ENCODE measurements at places on chromosomes 11 and 22.

- DNase-seq: no peak
These were observed 24.4 kb downstream of the RTN4R start for GRCh38 chr22:20243537-20244249.

DNA sequence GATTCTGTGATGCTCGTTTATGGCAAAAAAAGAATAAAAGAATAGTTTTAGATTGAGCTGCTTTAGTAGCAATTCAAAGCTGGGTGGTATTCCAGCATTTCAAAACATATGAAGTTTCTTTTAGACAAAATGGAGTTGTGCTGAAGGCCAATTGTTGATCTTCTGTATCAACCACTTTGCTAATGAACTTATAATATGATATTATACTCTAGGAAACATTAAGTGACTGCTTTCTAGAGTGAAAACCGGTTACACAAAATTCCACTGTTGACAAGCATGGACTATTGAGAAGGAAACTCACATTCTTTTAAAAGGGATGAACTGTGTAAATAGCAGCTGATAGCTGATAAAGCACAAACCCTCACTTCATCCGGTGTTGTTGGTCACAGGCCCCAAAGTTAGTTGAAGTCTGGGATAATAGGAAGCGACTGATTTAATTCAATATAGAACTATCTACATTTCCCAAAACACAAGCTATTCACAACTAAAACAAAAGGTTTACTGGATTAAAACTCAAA is 255.1 kb downstream of the CADM1 start:
- no peak for DNase-seq

- DNase-seq: peak; percentile 17
These were observed at the start of gene LAYN for GRCh38 chr11:111540114-111540936. Gene LAYN, plus strand, starts transcription at chr11:111540720. Its CDS starts 124 bp downstream, at chr11:111540844.

GRCh38 chr11:66901964-66902390 is 45.1 kb downstream of the LRFN4 start:
- no peak for DNase-seq

DNA sequence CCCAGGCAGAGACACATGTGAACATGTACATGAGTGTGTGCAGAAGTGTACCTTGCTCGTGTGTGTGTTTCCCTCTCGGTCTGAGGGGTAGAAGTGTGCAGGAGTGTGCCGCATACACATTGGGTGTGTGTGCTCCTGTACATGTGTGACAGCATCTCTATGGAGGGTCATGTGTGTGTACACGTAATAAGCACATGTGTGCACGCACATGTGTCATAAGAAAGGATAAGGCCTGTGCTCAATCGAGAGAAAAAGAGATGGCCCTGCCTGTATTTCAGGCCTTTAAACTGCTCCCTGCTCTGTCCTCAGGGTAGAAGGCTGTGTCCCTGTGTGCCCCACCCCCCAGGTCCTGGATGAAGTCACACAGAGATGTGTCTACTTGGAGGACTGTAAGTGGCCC is 61.8 kb downstream of the OTOG start:
- DNase-seq: no peak

DNA sequence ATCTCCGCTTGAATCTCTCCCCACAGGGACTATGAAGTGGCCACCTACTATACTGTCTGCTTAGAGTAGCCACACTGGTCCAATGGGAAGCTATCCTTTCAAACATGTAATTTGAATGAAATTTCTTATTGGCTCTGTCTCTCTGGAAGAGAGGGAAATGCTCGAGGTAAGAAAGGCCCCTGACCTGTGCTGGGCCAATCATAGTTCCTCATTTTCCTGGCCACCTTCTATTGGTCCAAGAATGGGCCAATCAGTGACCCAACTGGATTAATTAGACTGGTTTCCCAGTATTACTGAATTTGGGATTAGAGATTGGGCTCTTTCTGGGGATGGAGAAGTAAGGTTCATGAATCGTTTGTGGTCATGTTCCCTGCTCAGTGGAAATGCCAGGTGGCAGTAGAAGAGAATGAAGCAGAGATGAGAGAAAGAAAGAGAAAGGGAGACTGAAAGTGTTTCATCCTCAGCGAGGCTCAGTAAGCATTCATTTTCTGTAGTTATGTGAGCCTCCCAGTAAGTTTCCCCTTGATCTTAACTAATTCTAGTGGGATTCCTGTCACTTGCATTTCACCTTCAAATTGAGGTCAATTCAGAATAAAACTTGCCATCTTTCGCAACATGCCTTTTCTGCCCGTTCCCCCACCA is 8.4 kb upstream of the MMP20 start:
- DNase-seq: no peak

DNA sequence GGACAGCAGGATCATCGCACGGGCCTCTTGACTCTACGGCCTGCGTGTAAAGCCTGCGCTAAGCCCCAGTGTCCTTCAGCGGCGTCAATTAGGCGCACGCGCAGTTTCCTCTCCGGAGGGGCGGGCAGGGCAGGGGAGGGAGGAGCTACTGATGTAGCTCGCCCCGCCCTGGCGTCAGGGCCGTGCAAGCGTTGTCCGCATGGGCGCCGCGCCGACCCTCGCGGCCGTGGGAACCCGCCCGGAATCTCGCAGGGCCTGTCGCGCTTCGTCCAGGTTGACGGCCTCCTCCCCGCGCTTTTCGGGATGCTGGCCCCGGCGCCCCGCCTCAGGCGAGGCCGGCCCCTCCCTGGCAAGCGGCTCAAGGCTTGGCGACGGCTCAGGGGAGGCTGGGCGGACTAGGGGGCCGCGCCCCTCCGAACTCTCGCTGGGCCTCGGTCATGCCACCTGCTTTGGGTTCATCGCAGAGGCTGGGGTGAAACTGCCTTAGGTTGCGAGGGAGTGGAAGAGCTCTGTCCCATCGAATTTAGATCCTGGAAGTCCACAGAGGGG is 61.1 kb downstream of the ST3GAL4 start:
- peak; percentile 56 for DNase-seq

- DNase-seq: no peak
These were observed 13.0 kb downstream of the RTN4RL2 start for GRCh38 chr11:57473285-57473841.

DNA sequence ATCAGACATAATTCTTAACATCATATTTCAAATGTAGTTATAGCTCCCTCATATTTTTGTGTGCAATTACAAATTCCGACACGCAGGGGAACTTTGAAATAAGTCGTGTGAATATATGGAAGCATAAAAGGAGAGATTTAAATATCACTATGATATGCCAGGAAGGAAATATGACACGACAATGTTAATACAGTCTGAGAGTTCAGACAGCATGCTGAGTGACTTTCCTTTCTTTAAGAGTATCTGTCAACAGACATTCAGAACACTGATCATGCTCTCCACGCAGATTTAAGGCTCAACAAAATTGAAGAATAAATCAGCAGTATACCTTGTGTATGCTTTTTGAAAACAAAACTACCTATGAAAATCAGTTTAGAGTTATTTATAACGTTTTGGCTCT is 232.6 kb upstream of the CARD18 start:
- DNase-seq: no peak

GRCh38 chr11:83521647-83522596 is 235.8 kb upstream of the CCDC90B start:
- DNase-seq: no peak

DNA sequence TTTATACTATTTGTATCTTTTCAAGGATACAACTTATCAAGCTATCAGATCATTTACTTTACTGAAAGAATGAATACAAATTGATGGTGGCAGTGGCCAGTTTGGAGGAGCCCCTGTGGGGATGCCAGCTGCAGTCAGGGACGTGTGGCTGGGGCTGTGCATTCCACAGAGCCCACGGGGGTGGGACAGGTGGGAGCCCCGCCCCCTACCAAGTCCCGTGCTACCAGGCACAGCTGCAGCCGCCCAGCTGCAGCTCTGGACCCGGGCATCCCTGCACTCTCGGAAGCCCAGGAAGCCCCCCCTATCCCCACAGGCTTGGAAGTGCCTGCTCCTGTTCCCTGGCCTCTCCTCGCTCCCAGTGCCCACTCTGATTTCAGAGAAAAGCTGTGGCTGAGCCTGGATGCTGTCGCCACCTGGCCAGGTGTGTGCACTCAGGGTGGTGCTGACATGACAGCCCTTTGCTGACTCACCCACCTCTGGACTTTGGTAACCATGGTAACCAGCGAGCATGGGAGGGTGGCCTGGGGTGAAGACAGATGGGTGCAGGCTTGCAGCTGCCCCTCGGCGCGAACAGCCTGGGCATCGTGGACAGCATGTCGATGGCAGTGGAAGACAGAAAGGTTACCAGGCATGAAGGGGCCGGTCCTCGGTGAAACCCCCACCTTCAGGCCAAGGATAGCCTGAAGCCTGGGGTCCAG is 138.1 kb downstream of the SBF2 start:
- no peak for DNase-seq

GRCh38 chr11:59954219-59954847 is 9.5 kb upstream of the OOSP4A start:
- DNase-seq: no peak

GRCh38 chr22:35972559-35972958 is 56.1 kb downstream of the RBFOX2 start:
- no peak for DNase-seq

DNA sequence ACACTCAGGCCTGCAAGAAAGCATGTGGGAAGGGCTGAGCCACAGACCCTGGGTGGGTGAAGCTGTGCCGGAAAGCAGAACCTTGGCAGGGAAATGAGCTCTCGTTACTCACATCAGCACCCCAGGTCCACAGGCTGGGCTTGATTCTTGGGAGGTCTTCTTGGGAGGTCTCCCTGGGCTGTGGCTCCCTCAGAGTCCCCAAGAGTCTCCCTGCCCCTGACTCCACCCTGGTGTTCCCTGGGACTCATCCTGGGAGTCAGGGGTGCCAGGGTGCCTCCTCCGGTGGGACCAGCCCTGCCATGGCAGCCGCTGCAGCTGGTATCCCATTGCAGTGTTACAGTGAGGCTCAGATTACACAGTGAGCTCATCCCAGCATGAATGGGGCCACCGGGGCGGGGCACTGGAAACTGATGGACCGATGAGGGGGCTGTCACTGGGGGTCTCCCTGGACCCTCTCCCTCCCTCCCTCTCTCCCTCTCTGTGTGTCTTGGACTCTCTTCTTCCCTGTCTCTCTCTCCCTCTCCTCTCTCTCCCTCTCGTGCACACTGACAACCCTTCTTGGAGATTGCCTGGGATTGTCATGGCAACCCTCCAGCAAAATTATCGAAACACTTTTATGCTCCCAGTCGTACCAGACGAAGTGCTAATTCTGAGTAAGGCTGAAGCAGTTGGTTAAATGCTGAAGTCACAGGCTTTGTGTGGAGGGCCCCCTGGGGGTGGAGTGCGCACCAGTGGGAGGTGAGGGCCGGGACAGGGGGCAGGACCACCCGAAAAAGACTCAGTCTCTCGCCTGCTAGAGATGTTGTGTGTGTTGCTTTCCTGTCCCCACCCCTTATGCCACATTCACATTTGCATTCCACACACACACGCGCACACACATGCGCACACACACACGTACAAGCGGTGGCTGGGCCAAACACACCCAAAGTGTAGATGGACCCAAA is 8.6 kb upstream of the C11orf96 start:
- no peak for DNase-seq

GRCh38 chr11:121449123-121449522 is 3.0 kb upstream of the SORL1 start:
- no peak for DNase-seq

DNA sequence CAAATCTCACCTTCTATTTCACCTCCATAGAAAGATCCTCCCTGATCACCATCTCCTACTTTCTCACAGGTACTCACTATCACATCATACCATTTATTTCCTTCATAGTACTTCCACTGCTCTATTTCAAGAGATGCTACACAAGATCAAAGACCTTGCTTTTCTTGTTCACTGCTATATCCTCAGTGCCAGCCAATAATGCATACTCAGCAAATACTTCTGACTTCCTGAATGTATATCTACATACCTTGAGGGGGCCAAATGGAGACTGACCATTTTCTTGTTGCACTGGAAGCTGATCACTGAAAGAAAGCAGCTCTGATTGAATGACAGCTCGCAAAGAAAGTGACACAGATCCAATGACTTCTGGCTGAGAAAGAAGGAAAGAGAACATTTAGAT is 64.7 kb downstream of the C2CD3 start:
- DNase-seq: no peak

Data from stimulated activated CD4-positive, alpha-beta T cell treated with anti-CD3 and anti-CD28 coated beads, Interleukin-15, amount 100 ng/mL, for 1 hour (primary cell).